ENCODE measurements at places on chromosomes 1 and 21.

DNA sequence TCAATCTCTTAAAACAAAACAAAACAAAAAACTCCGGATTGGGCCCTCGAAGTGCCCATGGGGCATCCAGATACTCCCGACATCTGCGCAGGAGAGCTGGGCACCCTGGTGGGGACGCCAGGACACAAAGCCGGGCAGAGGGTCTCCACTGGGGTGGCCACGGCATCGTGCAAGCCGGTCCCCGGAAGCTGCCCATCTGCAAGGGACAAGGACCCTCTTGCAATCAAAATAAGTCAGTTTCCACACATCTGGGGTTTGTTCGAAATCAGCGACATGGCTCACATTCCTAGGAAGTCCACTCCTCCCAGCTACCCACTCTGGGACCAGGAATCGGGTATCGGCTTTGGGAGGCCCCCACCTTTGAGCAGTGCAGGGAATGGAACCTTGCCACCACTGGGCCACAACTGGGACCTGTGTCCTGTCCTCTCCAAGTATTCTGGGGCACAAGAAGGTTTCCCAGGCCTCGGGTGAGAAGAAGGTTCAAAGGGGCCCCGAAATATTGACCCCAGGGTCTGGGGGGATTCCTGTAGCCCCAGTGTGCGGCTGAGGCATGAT is 4.6 kb upstream of the PRDM16 start:
- no peak for DNase-seq

DNA sequence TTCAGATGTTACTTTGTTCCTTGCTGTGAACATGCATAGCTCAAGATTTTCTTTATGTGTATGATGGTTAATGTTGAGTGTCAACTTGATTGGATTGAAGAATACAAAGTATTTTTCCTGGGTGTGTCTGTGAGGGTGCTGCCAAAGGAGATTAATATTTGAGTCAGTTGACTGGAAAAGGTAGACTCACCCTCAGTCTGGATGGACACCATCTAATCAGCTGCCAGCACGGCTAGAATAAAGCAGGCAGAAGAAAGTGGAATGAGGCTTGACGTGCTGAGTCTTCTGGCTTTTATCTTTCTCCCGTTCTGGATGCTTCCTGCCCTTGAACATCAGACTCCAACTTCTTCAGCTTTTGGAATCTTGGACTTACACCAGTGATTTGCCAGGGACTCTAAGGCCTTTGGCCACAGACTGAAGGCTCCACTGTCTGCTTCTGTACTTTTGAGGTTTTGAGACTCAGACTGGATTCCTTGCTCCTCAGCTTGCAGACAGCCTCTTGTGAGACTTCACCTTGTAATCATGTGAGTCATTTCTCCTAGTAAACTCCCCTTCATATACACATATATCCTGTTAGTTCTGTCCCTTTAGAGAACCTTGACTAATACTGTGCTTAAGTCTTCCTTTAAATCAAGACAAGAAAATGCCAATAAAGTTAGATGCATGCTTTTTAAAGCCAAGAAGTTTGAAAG is 626.6 kb downstream of the KCNT2 start:
- DNase-seq: no peak

DNA sequence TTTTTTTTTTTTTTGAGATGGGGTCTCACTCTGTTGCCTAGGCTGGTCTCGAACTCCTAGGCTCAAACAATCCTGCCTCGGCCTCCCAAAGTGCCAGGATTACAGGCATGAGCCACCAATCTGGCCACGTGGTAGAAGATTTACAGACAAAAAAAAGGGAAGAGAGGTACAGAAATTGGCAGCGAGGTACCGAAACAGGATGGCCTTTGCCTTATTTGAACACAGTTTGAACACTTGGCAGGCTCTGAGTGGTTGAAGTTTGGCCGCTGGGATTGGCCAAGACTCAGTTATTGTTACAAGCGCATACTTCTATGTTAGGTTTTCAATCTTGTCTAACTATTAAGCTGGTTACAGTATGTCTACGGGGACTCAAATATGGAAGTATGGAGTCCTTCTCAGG is 6.2 kb upstream of the AADACL4 start:
- DNase-seq: no peak

DNA sequence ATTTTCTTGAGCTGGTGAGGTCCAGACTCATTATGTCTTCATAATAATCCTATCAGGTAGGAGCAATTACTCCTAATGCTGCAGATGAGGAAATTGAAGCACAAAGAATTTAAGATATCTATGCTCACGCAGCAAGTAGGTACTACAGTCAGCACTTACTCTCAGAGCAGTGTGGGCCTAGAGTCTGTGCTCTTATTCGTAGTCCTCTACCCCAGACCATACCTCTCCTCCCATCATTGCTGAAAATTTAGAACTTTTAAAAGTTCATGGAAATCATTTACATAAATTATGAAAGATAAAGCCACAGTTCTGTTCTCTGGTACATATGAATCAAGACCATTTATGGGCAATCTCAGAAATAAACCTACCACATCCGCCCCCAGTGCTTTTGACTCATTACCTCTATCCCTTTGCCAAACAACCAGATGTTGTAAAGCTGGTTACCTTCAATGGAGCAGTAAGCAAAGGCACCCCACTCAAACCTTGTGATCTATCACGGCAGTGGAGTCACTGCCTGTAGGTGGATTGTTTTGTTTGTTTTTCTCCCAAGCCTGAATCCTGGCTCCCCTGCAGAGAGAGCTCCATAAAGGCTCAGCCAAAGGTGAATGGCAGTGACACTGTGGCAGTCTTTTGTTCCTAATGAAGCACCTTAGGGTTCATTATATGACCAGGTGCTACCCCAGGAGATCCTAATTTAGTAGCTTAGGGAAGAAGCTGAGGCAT is 20.9 kb upstream of the MAN1A2 start:
- no peak for DNase-seq

Data from CD8-positive, alpha-beta T cell (primary cell).